ENCODE measurements at places on chromosomes 7 and 10. TPM values are rescaled to one million over a fixed set of nuclear protein-coding genes. Genes with fewer than 3 reads are reported as not detected.

MRLN gene
- not detected for total RNA-seq

MEIG1 gene
- not detected for total RNA-seq

SLC39A12 gene
- total RNA-seq: not detected

LIPF gene
- total RNA-seq: not detected

CD36 gene
- 0.39 TPM for total RNA-seq

ANXA8L1 gene
- 465 TPM for total RNA-seq

RNF32 gene
- total RNA-seq: 0.54 TPM

BMPER gene
- 11.4 TPM for total RNA-seq

ASZ1 gene
- not detected for total RNA-seq

SLC13A1 gene
- total RNA-seq: not detected

LIPK gene
- not detected for total RNA-seq

CPA2 gene
- not detected for total RNA-seq

SFRP4 gene
- 0.79 TPM for total RNA-seq

ADAMTS14 gene
- total RNA-seq: under 0.01 TPM

NUTM2E gene
- total RNA-seq: 0.11 TPM

MALRD1 gene
- 0.33 TPM for total RNA-seq

CLRN3 gene
- total RNA-seq: not detected

GNAT3 gene
- 0.22 TPM for total RNA-seq

ACTL6B gene
- total RNA-seq: not detected

GHRHR gene
- not detected for total RNA-seq

RSPH10B gene
- total RNA-seq: not detected

FZD1 gene
- 22.9 TPM for total RNA-seq

DNAH11 gene
- 2.2 TPM for total RNA-seq

GIMAP4 gene
- total RNA-seq: not detected

ZNF804B gene
- total RNA-seq: not detected

CHST15 gene
- total RNA-seq: 4.7 TPM

PDGFA gene
- total RNA-seq: 33.8 TPM

ANKRD22 gene
- not detected for total RNA-seq

NXPH1 gene
- not detected for total RNA-seq
